ENCODE measurements at places on chromosomes 1 and 21.

DNA sequence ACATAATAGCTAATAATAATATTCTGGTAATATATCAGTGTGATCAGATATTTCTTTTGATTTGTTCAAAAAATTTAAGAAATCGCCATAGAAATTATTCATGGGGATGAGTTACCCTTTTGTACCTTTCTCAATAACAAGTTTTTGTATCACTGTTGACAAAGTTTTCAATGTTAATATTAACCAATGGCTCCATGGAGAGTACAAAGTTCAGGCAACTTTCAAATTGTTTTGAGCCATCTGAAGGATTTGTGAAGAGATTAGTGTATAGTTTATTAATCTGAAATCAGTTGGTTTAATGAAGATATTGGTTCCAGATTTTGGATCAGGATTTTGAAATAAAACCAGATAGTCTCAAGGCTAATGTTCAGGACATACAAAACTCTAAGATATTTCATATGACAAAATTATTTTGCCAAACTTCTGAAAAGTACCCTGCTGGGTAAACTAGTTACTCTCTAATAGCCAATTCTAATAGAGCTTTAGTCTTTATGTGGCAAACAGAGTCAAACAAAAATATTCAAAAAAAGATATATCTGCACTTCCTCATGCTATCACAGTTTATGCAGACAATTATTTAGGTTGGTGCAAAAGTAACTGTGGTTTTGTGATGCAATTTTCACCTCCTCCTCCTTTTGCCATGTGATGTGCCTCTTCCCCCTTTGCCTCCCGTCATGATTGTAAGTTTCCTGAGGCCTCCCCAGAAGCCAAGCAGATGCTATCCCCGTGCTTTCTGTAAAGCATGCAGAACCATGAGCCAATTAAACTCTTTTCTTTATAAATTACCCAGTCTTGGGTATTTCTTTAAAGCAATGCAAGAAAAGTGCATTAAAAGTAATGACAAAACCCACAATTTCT lies 1105.0 kb downstream of the PLA2G4A start:
- DNase-seq = no peak

GRCh38 chr1:204174958-204175357 lies 8.8 kb upstream of the REN start:
- DNase-seq = no peak

DNA sequence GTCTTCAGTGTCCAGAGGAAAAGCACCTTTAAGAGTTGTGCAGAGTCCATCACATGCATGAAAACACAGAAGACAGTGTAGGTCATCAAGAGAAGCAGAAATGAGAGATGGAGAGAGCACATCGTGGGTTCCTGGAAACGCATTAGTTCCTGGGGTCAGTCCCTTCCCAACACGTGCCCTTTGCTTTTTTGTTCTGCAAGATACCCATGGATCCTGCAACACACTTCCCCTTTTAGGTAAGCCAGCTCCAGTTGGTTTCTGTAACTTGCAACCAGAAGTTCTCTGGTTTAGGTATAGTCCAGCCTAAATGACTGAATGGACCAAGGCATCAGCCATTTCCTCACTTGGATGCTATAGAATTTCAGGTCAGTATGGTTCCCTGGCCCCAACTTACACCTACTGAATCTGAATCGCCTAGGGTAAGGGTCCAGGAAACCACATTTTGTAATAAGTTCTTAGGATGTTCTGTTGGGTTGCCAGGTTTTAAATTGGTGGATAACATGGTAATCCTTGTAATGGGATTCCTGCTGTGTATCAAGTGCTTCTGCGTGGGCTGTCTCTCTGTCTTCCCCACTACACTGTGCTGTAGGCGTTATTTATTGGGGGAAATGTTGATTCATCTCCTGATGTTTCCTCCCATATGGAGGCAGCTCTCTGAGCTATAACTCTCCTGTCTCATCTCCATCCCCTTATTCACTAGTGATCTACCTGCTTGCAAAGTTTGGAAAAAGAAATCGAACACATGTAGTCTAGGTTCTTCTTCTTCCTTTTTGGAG lies 230.6 kb downstream of the TNR start:
- no peak for DNase-seq

DNA sequence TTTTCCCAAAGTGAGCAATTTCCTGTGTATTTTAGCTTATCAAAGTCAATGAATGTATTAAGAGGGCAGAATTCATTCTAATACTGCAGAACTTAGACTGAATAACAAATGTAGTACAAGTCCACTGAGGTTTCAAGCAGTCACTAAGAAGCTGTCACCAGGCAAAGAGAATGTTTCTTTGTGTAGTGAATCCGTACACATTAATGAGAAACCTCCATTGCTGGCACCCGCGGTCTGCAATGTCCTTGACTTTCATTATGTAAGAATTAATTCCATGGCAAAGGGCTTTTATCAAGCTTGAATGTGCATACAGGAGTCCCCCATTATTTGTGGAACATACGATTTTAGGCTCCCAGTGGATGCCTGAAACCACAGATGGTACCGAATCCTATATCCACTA lies 719.5 kb upstream of the TMPRSS15 start:
- DNase-seq = no peak

- DNase-seq = no peak
These were observed 19.5 kb downstream of the MAP3K7CL start for GRCh38 chr21:29149808-29150425.

GRCh38 chr1:38814984-38815464 lies 44.5 kb downstream of the RRAGC start:
- DNase-seq = no peak

GRCh38 chr1:77489910-77490309 lies 192.5 kb downstream of the ZZZ3 start:
- no peak for DNase-seq

DNA sequence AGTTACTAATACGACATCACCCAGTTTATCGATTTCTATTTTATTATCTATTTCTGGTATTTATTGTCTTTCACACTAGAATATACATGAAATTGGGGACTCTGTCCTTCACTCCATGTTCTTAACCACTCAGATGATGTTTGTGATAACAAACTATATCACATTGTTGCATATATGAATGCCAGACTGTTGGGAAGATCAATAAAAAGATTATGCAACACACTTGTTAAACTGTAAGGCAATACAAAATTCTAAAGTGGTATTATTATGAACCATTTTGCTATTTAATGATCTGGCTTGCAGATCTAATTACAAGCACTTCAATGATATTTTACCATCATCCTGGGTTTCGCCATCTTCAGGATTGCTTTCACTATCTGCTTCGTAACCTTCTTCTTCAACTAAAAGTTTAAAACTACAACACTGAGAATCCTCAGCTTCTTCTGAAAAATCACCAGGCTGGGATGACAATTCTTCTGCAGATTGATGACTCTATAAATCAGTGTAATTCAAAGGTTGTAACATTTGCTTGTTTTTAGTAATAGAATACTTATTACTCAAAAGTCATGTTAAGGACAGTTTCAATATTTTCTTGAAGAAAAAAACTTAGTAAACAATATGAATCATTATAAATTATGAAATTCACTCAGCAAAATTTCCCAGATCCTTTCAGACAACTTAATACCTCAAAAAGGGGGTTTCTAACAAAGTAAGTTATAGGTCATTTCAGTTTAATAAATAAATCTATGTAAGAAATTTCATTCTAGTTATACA lies 63.9 kb downstream of the LYST start:
- no peak for DNase-seq

DNA sequence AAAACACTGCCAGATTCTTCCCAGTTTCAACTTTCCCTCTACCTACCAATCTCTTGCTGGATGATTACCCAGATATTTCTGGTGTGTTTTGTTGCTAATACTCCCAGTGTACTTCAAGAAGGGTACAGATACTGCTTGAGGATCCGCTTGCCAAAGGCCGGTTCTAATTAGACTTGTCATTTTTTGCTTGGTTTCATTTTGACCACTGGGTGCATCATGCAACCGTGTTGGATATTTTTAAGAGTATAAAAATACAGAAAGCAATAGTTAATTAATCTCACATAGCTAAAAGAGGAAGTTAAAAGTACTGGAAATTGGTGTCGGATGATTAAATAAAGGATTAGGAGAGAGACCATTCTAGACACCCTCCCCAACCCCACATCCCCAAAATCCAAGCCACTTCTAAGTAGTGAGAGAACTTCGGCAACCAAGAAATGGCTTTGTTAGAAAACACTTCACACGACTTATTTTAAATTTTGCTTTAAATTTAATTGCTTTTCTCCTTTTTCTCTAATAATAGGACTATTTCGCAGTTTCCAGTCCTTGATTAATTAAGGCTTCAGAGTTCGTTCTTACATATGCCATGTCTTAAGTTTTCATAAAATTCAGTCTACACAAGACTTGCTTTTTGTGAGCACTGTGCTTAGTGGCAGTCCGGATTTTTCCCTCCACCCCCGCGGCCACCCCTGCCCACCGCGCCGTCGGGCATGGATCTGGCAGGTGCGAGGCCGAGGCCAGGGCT lies 2.5 kb upstream of the CDKN2C start:
- no peak for DNase-seq

DNA sequence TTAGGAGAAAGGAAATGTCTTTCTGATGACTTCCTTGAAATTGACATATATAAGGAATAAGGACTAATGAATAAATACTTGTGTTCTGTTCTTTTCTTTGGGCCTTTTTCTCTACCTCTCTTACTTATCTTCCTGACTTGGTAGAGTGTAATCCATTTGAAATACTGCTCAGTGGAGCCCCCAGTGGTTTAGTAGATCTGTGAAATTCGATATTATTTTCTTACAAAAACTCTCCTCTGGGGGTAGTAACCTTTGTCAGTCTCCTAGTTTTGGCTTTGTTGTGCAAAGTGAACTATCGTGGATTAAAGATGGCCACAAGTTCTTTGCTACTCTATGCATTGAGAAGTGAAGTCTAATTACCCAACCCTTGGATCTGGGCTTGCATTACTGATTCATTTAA lies 48.8 kb downstream of the DUSP10 start:
- DNase-seq = no peak

- DNase-seq = no peak
These were observed 121.8 kb upstream of the RUNX3 start for GRCh38 chr1:25051906-25052305.

GRCh38 chr1:92797297-92797696 lies 12.4 kb upstream of the EVI5 start:
- DNase-seq = no peak

- DNase-seq = no peak
These were observed 66.4 kb downstream of the PHTF1 start for GRCh38 chr1:113692824-113693431.

DNA sequence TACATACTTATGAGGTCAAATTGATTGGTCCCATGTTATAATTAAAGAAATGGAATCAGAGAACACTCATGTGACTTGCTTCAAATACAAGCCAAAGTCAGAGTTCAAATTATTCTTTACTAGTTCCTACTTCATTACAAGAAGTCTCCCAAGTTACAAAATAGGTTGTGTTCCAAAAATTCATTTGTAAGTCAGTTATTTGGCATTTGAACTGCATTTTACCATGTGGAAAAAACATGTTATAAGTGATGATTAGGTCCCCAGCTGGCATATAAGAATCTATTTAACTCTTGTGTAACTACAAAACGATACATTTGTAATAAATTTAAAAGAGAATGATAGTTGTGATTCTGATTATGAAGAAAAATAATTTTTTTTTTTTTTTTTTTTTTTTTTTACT lies 124.1 kb downstream of the DISP1 start:
- DNase-seq = no peak

GRCh38 chr1:103112546-103112945 lies 4.2 kb upstream of the COL11A1 start:
- DNase-seq = no peak
